Effector memory CD8-positive, alpha-beta T cell (primary cell): ENCODE measurements at places on chromosomes 12 and 14.

- DNase-seq: no peak
Observed at GRCh38 chr12:93642751-93643150, 34.4 kb upstream of the CRADD start.

- DNase-seq: no peak
Observed at GRCh38 chr12:79591988-79592387, 98.8 kb downstream of the PAWR start.

DNA sequence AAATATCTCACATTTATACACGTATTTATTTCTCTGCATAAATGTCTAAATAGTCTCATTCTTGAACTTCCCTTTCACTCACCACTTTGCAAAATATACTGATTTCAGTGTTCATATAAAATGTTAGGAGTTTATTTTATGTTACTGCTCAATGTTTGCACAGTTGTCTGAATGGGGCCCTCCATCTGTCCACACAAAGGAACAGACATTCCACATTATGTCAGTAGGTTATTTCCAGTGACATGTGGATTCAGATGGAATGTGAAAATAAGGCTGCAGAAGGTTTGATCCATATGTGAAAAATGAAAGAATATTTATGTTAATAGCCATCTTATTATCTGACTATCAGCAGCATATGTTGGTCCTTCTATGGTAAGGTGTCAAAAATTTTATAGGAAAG is 994.4 kb upstream of the SEL1L start:
- no peak for DNase-seq

- DNase-seq: no peak
Observed at GRCh38 chr14:37247791-37248461, 50.2 kb downstream of the MIPOL1 start.
